HS-27A (cell line): ENCODE measurements at places on chromosomes 7 and 10.

DNA sequence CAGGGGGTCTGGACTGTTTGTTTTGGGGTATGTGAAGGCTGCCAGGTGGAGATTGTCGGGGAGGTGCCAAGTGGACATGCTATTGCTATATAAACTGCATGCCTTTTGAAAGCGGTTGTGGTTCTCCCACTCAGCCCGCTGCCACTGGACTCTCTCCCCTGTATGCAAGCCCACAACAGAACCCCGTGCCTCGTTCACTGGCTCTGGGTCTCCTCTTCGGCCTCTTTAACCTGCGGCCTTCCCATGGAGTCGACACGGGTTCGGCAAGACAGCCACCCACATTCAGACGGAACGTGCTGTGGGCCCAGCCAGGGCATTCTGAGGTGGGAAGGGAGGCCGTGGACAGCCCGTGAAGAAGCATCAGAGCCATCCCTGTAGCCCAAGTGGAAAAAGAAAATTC, 50.3 kb downstream of the SVIL start:
- DNase-seq = no peak

DNA sequence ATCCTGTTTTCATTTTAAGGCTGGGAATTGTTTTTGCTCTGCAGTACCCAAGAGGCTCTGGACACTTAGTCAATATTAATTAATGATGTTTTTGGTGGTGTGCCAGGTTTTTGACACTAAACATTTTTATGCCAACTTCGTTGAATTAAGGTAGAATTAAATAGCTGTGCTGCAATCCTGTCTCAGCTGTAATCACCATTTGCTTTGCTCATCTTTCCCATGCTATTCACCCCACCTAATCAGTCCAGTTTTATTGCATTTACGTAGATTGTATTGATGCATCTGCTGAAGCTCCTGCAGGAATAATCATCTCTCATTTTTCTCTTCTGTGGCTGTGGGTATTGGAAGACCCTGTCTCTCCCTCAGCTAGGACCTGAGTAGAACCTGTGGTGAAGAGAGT, 52.6 kb upstream of the TRUB1 start:
- no peak for DNase-seq

- DNase-seq = no peak
Observed at GRCh38 chr7:138008588-138009349, 6.9 kb upstream of the CREB3L2 start.

DNA sequence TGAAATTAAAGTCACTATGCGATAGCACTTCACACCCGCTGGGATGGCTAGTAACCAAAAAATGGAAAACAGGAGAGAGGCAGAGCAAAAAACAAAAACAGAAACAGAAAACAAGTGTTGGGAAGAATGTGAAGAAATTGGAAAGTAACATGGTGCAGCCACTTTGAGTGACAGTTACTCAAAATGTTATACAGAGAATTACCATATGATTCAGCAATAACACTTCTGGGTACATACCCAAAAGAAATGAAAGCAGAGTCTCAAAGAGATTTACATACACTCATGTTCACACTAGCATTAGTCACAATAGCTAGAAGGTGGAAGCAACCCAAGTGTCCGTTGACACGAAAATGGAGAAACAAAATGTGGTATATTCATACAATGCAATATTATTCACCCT, 88.6 kb upstream of the KCNIP2 start:
- no peak for DNase-seq

DNA sequence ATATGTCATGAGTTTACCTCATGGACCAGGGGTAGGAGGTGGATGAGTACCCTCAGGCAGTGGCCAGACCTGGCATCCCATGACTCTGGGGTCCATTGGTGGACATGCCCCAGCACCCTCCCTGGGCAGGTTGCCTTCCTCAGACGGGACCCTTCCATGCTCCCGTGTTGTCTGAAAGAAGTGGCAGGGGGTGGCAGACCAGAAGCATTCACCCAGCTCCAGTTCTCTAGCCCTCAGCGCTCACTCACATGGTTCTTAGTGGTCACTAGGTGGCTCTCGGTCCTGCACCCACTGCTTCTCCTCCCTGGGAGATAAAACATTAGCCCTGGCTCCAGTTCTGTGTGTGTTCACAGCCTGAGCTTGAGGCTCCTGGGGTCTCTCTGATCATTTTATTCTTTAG, 6.0 kb downstream of the RBP3 start:
- no peak for DNase-seq

- no peak for DNase-seq
Observed at GRCh38 chr10:29947701-29948060, 111.7 kb downstream of the JCAD start.

DNA sequence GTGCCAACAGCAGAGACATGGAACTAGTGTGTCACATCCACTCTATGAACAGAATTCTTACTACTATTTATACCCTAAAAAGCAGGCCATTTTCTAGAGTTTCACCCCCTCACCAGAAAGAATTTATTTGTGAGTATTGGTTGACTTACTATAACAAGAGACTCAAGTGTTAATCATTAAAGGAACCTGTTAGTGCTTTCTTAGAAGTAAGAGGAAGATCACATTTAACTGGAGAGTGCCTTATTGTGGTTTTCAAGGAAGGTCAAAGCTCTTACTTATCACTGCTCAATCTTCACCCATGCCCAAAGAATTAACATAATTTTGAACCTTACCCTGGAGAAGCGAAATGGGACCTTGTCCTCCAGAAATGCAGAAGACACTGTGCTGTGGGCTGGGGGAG, 169.3 kb upstream of the PRSS1 start:
- no peak for DNase-seq

DNA sequence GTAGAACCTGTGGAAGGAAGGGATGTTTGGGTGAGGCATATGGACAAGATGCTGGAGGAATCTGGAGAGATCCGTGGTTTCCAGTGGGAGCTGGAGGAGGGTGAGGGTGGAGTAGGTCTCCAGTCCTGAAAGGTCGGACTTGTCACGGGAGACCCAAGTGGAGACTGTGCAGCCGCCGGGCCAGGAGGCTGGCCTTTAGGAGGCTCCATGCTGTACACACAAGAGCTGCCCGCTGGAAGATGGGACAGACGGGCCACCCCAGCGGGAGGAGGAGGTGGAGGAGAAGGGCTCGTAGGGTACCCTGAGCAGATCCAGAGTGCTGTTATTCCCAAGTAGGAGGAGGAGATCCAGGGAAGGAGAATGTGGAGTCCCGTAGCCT, 106.7 kb downstream of the NKX6-2 start:
- DNase-seq = no peak

GRCh38 chr10:5349362-5349761, 15.4 kb upstream of the UCN3 start:
- no peak for DNase-seq

- no peak for DNase-seq
Observed at GRCh38 chr10:108956149-108956548, 967.2 kb downstream of the XPNPEP1 start.

GRCh38 chr10:120641695-120642094, 184.7 kb downstream of the PLPP4 start:
- DNase-seq = no peak

DNA sequence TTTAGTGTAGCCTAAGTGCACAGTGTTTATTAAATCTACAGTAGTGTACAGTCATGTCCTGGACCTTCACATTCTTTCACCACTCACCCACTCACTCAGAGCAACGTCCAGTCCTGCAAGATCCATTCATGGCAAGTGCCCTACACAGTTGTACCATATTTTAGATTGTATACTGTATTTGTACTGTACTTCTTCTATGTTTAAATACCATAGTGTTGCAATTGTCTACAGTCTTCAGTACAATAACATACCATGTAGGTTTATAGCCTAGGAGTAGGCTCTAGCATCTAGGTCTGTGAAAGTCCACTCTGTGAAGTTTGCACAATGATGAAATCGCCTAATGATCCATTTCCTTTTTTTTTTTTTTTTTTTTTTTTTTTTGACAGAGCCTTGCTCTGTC, 12.0 kb downstream of the EEPD1 start:
- no peak for DNase-seq

- DNase-seq = no peak
Observed at GRCh38 chr7:135943134-135943879, 33.9 kb downstream of the MTPN start.

- DNase-seq = no peak
Observed at GRCh38 chr10:73731588-73732375, 12.4 kb upstream of the SEC24C start.

GRCh38 chr10:107341281-107341680, 176.8 kb upstream of the SORCS1 start:
- DNase-seq = no peak

DNA sequence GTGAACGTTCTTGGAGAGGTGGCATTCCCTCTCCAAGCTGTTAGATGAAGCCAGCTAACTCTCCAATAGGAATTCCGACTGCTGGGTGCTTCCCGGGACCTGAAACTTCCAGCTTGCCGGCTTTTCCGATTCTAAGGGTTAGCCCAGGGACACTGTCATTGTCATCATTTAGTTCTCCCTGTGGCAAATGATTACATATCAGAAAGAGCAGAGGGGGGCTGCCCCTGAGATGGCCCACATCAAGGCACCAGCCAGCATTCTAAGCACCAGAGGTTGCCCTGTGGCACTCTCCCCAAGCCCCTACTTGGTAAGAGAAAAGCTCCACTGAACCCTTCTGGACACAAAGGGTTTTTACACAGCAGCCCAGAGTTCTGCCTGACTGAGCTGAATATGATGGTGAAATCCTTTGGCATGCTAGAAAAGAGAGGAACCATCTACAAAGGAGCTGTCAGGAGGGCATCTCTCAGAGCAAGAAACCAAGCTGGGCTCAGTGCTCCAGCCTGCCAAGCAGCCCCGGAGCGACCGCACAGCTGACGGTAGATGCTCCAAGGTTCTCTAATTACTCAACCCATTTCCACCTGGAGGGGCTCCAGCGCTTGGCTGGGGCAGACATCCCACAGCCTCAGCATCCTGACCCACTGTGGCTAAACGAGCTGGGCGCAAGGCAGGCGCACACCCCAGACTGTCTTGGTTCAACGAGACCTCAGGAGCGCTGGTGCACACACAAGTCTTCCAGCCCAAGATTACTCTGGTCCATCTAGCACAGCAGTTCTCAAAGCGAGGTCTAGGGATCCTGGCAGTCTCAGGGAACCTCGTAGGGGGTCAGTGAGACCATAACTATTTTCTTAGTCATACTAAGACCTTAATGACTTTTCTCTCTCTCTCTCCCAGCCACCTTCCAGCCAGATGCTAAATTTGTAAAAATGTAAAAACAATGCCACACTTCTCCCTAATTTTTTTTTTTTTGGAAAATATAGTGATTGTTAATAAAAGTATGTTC, 160.5 kb downstream of the GFRA1 start:
- no peak for DNase-seq

GRCh38 chr10:36313142-36313541, 671.0 kb upstream of the FZD8 start:
- DNase-seq = no peak

- no peak for DNase-seq
Observed at GRCh38 chr10:45373576-45374349, at the start of gene ALOX5. Gene ALOX5 (plus strand): TSS chr10:45374216. CDS start chr10:45374280, 64 bp downstream.

DNA sequence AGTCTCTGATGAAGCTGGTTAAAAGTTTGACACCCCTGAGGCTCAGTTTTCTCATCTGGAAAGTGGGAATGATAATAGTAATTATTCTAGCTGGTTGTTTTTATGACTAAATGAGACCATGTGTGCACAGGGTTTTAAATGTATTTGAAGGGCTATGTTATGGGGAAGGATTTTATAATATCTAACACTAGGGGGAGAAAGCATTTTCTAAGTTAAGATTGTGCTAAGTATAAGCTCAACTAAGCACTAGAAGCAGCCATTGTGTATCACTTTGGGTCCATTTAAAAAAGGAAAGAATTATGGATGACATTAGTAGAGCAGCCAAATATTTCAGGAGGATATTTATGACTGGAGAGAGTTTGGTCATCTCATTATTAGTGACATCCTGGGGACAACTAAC, 49.5 kb upstream of the CREB5 start:
- no peak for DNase-seq

- no peak for DNase-seq
Observed at GRCh38 chr10:31630861-31631567, 297.6 kb downstream of the ARHGAP12 start.

GRCh38 chr7:159141660-159142059, 3.0 kb downstream of the VIPR2 start:
- DNase-seq = no peak

- DNase-seq = no peak
Observed at GRCh38 chr7:149799397-149800168, 26.2 kb upstream of the ZNF467 start.

- no peak for DNase-seq
Observed at GRCh38 chr7:12800486-12800885, 113.1 kb downstream of the ARL4A start.

GRCh38 chr7:119228482-119228881, 1004.0 kb downstream of the ANKRD7 start:
- DNase-seq = no peak

DNA sequence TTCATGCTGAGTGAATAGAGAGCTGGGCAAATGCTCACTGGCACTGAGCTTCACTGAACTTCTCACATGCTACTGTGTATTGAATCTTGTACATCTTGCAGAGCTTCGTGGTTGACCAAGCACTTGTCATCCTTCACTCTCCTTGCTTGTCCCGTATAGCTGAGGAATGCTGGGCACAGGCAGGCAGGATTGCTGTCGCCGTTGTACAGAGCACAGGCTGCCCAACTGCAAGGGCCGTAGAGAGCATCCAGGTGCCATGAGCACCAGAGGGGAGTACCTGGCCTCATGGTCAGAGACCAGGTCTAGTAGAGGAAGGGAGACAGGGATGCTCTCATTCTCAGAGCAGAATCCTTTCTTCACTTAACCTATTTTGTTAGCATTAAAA, 99.8 kb upstream of the RET start:
- DNase-seq = no peak

DNA sequence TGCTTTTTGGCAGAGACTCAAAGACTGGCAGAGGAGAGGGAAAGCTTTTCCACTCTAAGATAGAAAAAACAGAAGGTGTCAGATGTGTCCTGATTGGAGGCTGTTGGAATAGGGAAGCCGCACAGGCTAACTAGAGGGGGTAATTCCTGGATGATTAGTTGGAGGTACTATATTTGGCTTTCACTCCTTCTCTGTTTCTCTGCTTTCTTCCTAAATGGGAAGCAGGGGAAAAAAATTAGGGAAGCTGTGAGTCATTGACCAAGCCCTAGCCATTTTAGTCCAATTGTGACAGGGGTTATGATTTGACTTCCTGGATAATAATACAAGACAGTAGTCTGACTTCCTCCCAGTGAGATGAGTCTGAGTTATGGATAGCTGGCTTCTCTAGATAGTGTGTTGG, 475.2 kb upstream of the CELF2 start:
- DNase-seq = no peak

GRCh38 chr7:117085769-117086463, 132.6 kb downstream of the ST7 start:
- no peak for DNase-seq
